ENCODE measurements at places on chromosomes 16 and 17. TPM values are rescaled to one million over a fixed set of nuclear protein-coding genes. Genes with fewer than 3 reads are reported as not detected.

The CEP295NL gene
- total RNA-seq = 1.4 TPM

DNA sequence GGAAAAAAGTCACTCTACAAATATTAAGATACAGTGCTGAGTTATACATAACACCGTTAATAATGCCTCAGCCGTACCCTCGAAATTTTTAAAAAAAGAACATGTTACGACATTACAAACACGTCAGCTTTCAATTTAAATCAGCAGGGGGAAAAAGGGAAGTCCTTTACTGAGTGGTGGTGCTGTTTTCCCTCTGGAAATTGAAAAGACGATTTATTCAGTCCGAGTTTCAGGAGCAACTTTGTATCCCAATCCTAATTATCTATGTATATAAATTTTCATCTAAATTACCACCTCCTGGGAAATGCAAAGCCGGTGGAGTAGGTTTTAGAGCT is 1.3 kb downstream of the NETO2 start:
- peak; percentile 34 for DNase-seq
- H3K4me3 ChIP-seq = peak overlapping the region; percentile 31
- H3K27me3 ChIP-seq = peaks cover 19% of the 10 kb centered on the region
- no peaks in the 10 kb centered on the region for H3K36me3 ChIP-seq
- peaks cover 5% of the 10 kb centered on the region for H3K4me1 ChIP-seq

GRCh38 chr17:60510031-60510430 is 16.0 kb downstream of the APPBP2 start:
- H3K27ac ChIP-seq = no peak overlapping the region
- H3K4me3 ChIP-seq = no peak overlapping the region
- no peaks in the 10 kb centered on the region for H3K27me3 ChIP-seq
- peaks cover 7% of the 10 kb centered on the region for H3K36me3 ChIP-seq
- no peaks in the 10 kb centered on the region for H3K4me1 ChIP-seq

DNA sequence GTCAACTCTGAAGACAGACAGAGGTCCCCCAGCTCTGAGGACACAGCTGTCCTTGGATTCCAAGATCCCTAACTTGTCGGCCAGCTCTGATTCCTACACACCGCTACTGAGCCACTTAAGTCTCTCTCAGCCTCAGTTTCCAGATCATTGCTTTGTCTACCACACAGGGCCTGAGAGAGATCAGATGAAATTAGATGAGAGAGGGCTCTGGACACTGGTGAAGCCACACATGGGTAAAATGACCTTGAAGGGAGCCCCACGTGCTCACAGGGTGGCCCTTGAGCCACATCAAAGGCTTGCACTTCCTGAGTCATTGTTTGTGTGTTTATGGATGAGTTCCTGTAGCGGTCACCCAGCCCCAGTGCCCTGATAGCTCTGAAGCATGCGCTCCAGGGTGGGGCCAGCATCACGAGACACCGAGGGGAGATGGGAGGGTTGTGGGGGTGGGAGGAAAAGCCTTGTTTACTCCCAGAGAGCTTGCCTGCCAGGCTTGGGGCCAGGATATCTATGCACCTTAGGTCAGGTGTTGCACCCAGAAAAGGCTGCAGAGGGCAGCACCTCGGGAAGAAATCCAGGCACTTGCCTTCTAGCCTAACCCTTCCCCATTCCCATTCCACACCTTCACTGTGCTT is 32.7 kb upstream of the SLC6A2 start:
- H3K36me3 ChIP-seq = no peaks in the 10 kb centered on the region
- H3K27ac ChIP-seq = no peak overlapping the region
- H3K27me3 ChIP-seq = no peaks in the 10 kb centered on the region
- DNase-seq = no peak
- no peak overlapping the region for H3K4me3 ChIP-seq

- H3K4me1 ChIP-seq = peaks cover 26% of the 10 kb centered on the region
- peak; percentile 56 for DNase-seq
- H3K4me3 ChIP-seq = no peak overlapping the region
- no peaks in the 10 kb centered on the region for H3K36me3 ChIP-seq
These were observed 74.6 kb downstream of the KSR1 start for GRCh38 chr17:27530764-27531391.
